Activated T-helper 2 cell treated with anti-CD3 and anti-CD28 coated beads, Interferon-gamma antibody, Interleukin-2, Interleukin-4, amounts not matched to agents 10 μg/mL and 5 μg/mL and 100 μg/mL, durations not matched to agents 14 hours and 24 hours and 36 hours (primary cell): ENCODE measurements at places on chromosomes 16 and 17. TPM values are rescaled to one million over a fixed set of nuclear protein-coding genes. Genes with fewer than 3 reads are reported as not detected.

- H3K27ac ChIP-seq, result peak overlapping the region; percentile 19
- no peak for DNase-seq
- peaks cover 28% of the 10 kb centered on the region for H3K36me3 ChIP-seq
- no peak overlapping the region for H3K4me3 ChIP-seq
- no peaks in the 10 kb centered on the region for H3K27me3 ChIP-seq
These were observed 64.1 kb downstream of the PLD6 start for GRCh38 chr17:17141860-17142552.

DNA sequence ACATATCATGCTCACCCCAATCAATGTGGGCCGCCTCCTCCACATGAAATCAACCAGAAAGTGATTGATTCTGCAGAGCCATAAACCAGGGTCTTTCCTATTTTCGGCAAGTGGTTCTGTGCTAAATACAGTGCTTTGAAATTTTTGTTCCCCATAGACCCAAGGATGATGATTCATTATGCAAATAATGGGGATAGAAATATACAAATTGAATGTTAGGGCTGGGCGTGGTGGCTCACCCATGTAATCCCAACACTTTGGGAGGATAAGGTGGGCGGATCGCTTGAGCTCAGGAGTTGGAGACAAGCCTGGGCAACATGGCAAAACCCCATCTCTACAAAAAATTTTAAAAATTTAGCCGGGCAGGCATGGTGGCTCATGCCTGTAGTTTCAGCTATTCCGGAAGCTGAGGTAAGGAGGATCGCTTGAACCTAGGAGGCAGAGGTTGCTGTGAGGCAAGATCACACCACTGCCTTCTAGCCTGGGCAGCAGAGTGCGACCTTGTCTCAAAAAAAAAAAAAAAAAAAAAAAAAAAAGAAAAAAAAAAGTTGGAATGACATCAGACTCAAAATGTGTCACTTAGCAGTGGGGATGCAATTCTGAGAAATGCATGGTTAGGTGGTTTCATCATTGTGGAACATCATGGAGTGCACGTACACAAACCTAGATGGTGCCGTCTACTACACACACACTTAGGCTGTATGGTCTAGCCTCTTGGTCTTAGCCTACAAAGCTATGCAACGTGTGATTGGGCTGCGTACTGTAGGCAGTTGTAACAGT is 581.7 kb downstream of the MAF start:
- no peak for DNase-seq
- H3K36me3 ChIP-seq, result no peaks in the 10 kb centered on the region
- H3K4me1 ChIP-seq, result no peaks in the 10 kb centered on the region
- H3K4me3 ChIP-seq, result no peak overlapping the region
- peaks cover 1% of the 10 kb centered on the region for H3K27me3 ChIP-seq

DNA sequence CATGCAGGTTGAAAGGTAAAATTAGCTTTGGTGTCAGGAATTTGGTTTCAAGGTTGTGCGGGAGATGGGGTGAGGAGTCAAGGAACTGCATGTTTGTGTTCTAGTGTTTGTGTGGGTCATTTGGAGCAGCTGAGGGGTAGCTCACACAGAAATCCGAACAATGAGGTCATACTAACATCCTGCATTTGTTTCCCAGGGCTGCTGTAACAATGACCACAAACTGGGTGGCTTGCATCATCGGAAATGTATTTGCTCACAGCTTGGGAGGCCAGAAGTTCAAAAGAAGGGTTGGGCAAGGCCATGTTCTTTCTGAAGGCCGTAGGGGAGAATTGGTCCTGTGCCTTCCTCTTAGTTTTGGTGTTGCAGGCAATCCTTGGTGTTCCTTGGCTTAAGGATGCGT is 287.4 kb downstream of the HAPSTR1 start:
- no peaks in the 10 kb centered on the region for H3K27me3 ChIP-seq
- no peak overlapping the region for H3K27ac ChIP-seq
- H3K36me3 ChIP-seq, result no peaks in the 10 kb centered on the region
- DNase-seq, result no peak
- H3K4me1 ChIP-seq, result no peaks in the 10 kb centered on the region
- no peak overlapping the region for H3K4me3 ChIP-seq

GRCh38 chr17:72693151-72693878 is 399.2 kb downstream of the SLC39A11 start:
- H3K4me1 ChIP-seq, result peaks cover 7% of the 10 kb centered on the region
- no peak overlapping the region for H3K27ac ChIP-seq
- no peak overlapping the region for H3K4me3 ChIP-seq
- no peak for DNase-seq

DNA sequence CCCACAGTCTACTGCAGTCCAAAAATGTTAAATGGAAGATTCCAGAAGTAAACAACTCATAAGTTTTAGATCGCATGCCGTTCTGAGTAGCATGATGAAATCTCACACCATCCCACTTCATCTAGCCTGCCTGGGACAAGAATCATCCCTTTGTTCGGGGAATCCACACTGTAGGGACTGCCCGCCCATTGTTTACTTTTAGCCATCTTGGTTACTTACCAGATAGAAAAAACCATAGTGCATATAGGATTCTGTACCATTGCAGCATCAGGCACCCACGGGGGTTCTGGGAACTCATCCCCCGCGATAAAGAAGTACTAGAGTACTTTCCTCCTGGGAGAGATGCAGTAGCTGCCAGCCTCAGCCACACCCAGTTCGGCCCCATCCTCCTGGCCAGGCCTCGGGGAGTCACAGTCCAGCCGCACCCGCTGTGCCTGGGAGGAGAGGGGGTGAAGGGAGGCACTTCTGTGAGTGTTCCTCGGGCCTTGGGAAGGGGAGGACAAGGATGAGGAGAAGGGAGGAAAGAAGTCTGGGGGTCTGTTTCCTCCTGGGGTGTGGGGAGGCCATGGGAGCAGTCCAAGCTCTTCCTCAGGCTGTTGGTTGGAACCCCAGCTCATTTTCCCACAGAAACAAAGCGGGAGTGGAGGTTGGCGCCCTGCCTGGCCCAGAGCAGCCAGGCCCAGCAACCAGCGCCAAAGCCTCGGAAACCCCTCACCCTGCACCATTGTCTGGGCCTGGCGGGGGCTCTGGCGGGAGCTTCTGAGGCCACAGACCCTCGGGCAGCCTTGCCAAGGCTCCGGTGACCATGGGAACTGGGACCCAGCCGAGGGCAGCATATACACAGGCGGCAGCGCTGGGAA is 8.9 kb downstream of the TRIM47 start:
- no peak overlapping the region for H3K4me3 ChIP-seq
- H3K4me1 ChIP-seq, result peaks cover 26% of the 10 kb centered on the region
- no peak overlapping the region for H3K27ac ChIP-seq
- no peak for DNase-seq
- no peaks in the 10 kb centered on the region for H3K36me3 ChIP-seq
- H3K27me3 ChIP-seq, result no peaks in the 10 kb centered on the region

DNA sequence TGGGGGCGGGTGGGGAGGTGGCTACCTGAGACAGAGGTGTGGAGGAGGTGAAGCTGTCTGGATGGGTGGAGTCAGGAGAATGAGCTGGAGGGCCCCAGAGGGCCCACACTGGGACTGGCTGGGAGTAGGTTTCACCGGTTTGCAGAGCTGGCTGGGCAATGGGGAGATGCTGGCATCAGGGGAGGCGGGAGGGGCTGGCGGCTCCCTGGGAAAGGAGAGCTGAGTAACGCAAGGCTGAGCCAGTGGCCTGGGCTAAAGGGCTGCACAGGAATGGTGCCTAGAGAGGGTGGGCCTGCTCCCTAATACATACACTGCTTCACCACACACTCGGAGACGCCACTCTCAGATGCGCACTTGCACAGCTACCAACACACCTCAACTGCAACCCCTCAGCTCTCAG is 12.4 kb downstream of the P3H4 start:
- H3K36me3 ChIP-seq, result no peaks in the 10 kb centered on the region
- peaks cover 8% of the 10 kb centered on the region for H3K4me1 ChIP-seq
- H3K27ac ChIP-seq, result no peak overlapping the region
- H3K4me3 ChIP-seq, result no peak overlapping the region
- H3K27me3 ChIP-seq, result no peaks in the 10 kb centered on the region

GRCh38 chr17:60127068-60128064 is 22.4 kb upstream of the CA4 start:
- no peaks in the 10 kb centered on the region for H3K27me3 ChIP-seq
- no peak overlapping the region for H3K27ac ChIP-seq
- peaks cover 8% of the 10 kb centered on the region for H3K36me3 ChIP-seq
- DNase-seq, result no peak

- no peak overlapping the region for H3K27ac ChIP-seq
- no peak overlapping the region for H3K4me3 ChIP-seq
- no peak for DNase-seq
- no peaks in the 10 kb centered on the region for H3K27me3 ChIP-seq
These were observed 15.8 kb upstream of the CLEC18A start for GRCh38 chr16:69935278-69935711.

DNA sequence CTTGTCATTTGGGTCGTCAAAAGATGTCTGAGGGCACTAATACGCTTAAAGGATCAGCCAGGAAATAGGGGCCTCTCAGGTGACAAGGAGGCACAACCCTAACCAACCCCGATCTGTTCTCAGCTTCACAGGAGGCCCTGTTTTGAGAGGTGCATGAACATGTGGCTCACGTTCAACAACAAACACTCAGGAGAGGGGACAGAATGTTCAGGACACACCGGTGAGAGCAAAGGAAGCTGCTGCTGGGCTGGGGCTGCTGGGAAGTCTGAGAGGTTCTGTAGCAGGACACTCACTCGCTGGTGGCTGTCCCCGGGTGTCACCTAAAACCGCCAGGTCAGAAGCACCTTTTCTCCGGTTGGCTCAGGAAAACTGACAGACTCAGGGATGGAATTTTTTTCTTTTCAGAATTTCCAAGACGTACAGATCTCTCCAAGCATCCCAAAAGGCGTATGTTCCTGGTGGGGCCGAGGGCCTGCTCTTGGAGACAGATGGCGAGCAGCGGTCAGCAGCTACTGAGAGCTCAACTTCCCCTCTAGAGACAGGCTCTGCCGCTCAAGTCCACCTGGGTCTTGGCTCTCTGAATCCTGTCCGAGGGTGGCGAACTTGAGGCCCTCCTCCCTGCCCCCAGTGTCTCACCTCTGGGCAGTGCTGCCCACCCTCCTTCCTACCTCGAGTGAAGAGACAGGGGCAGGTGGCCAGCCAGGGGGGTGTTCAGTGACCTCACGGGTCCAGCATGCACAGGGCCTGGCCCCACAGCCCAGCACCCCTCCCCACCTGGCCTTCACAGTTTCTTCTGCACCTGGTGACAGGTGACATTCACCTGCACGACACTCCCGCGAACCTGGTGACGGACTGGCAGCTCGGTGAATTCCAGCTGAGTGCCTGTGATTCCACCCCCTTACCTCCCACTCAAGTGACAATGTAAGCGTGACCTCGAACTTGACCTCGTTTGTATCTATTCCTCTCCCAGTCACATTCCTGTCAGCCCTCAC is 22.9 kb downstream of the CLUH start:
- peaks cover 26% of the 10 kb centered on the region for H3K36me3 ChIP-seq
- no peak overlapping the region for H3K4me3 ChIP-seq
- no peaks in the 10 kb centered on the region for H3K27me3 ChIP-seq
- no peak for DNase-seq
- peak overlapping the region; percentile 17 for H3K27ac ChIP-seq

DNA sequence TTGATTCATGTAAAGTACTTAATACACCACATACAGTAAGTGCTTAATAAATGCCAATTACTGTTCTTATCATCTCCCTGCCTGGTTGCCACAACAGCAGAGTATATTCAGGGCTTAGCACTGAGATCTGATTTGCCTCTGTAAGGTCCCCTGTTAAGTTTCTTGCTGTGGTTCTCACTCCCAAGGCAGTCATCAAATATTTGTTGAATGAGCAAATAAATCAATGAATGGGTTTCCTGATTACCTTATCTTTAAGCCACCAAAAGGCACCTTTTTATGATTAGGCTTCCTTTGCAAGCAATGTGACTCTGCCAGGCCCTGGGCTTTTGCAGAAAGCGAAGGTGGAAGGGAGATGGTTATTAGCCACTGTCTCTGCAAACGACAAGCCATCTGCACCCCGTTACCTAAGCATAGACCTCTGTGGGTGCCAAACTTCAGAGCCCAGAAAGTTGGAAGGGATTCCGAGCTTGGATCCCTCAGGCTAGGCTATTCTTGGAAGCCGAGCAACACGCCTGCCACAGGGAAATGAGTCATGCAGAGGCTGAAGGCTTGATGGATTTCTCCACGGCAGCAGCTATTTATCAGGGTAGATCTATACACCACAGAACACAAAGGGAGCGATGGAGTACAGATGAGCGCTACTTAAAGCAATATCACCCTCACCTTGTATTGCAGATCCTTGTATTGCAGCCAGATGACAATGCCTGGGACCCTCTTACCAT is 102.0 kb downstream of the GRIN2A start:
- H3K36me3 ChIP-seq, result no peaks in the 10 kb centered on the region
- H3K27me3 ChIP-seq, result no peaks in the 10 kb centered on the region
- DNase-seq, result no peak
- no peak overlapping the region for H3K4me3 ChIP-seq
- H3K27ac ChIP-seq, result no peak overlapping the region

DNA sequence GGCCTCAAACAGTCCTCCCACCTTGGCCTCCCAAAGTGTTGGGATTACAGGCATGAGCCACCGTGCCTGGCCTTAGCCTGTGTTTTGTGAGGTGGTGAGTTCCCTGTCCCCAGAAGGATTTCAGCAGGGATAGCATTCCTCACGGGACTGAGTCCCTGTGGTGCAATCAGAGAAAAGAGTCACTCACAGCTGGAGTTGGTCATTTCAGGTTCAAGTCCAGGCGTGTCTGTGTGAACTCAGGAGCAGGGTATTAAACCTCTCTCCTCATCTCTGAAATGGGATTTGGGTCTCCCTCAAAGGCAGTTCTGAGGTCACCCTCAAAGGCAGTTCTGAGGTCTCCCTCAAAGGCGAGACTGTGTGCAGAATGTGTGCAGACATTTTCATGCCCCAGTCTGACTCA is 28.6 kb downstream of the NPTX1 start:
- no peaks in the 10 kb centered on the region for H3K36me3 ChIP-seq
- no peaks in the 10 kb centered on the region for H3K27me3 ChIP-seq
- H3K4me1 ChIP-seq, result no peaks in the 10 kb centered on the region
- H3K27ac ChIP-seq, result no peak overlapping the region
- DNase-seq, result no peak

- DNase-seq, result no peak
These were observed 43.4 kb upstream of the PRSS54 start for GRCh38 chr16:58338205-58338604.

- no peak overlapping the region for H3K4me3 ChIP-seq
- peaks cover 26% of the 10 kb centered on the region for H3K4me1 ChIP-seq
- peaks cover 8% of the 10 kb centered on the region for H3K36me3 ChIP-seq
- H3K27ac ChIP-seq, result no peak overlapping the region
- H3K27me3 ChIP-seq, result peaks cover 7% of the 10 kb centered on the region
- DNase-seq, result no peak
These were observed 69.2 kb upstream of the ALOX12 start for GRCh38 chr17:6926667-6927066.

GRCh38 chr16:48452991-48453760 is 68.0 kb upstream of the SIAH1 start:
- no peak for DNase-seq
- H3K27me3 ChIP-seq, result peaks cover 19% of the 10 kb centered on the region
- H3K36me3 ChIP-seq, result no peaks in the 10 kb centered on the region

PRSS27 gene
- total RNA-seq, result 1.8 and 2.1 TPM in 2 replicates

CRHR1 gene
- not detected in 2 replicates for total RNA-seq

CTCF gene
- 59.7 and 61.2 TPM in 2 replicates for total RNA-seq

PSME3IP1 gene
- 109 and 125 TPM in 2 replicates for total RNA-seq

CD19 gene
- 0.18 and 0.23 TPM in 2 replicates for total RNA-seq

KRT17 gene
- not detected in 2 replicates for total RNA-seq

DOK4 gene
- 5.7 and 6.6 TPM in 2 replicates for total RNA-seq

NRN1L gene
- total RNA-seq, result not detected in 2 replicates

PLXDC1 gene
- total RNA-seq, result 0.46 and 1.0 TPM in 2 replicates

TP53TG3 gene
- total RNA-seq, result not detected in 2 replicates

ZNF750 gene
- total RNA-seq, result not detected in 2 replicates

DNAAF1 gene
- 0.09 TPM in 1 of 2 replicates, not detected in the other for total RNA-seq
